ENCODE measurements at places on chromosomes 6 and 20.

DNA sequence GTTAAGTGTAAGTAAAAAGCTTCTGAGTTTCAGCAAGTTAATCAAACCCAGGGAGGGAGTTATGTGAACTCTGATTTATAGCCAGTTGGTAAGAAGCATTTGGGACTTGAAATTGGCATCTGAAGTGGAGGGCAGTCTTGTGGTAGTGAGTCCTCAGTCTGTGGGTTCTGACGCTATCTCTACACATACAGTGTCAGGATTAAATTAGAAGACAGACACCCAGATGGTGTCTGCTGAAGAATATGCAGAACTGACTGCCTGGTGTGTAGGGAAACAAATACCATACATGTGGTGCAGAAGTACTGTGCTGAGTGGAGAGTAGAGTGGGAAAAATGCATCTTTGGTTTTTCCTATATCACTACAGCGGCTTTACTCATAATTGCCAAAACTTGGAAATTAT, 43.5 kb upstream of the PLN start:
- no peak for DNase-seq

- no peak for DNase-seq
Measured at GRCh38 chr6:39426073-39426456, 103.6 kb upstream of the KCNK16 start.

- no peak for DNase-seq
Measured at GRCh38 chr6:129717277-129717676, 7.3 kb upstream of the ARHGAP18 start.

- no peak for DNase-seq
Measured at GRCh38 chr6:164005004-164005711, 590.6 kb downstream of the QKI start.

DNA sequence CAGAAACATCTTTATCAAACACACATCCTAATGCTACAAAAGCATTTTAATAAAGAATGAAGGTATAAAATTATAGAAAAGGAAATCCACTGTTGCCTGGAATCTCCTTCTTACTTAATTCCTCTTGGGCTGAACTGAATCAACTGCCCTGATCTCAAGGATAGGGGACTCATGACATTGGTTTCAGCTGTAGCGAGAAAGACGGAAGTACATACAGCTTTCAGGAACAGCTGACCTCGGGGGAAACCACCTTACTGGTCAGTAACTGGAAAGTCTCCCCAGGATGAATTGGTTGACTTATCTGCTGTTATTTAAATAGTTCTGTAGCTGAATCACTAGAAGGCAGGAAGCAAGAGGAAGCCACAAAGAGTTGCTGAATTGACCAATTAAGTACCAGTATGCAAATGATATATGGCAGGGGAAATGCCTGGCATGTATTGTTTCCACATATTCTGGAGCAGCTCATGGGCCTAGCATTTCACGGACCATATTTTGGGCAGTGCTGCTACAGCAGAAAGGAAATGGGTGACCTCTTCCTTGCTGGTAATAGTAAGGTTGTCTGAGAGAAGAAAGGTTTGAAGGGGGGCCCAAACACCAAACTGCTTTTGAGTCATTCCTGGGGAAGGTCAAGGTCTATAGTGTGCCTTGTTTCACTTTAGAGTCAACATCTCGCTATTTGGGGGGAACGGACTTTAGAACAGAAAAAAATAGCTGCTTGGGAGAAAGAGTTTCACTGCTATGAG, 43.7 kb upstream of the MAP7 start:
- DNase-seq: no peak

DNA sequence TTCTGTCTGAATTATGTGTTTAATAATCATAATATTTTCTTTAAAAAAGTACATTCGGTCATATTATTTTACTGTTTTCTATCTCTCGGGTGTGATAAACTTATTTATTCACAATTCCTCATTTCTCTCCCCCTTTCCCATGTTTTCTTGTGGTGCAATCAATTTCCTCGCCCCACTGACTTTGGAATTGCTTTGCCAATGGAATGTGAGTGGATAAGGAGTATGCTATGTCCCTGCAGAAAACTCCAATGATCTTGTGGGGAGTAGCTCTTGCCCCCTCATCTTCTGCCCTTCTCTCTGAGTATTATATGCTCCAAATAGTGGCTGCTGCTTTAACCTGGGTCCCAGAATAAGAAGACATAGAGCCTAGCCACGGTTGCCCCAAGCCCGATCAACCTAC, 64.1 kb downstream of the HMGN3 start:
- no peak for DNase-seq
